Gastroesophageal sphincter (tissue), 4 donors: ENCODE measurements at places on chromosomes 12 and 14. TPM values are rescaled to one million over a fixed set of nuclear protein-coding genes. Genes with fewer than 3 reads are reported as not detected.

Gene ADAMTS20
- not detected for total RNA-seq

GRCh38 chr12:63911341-63911740 is 66.8 kb downstream of the SRGAP1 start:
- ATAC-seq, result no peak

DNA sequence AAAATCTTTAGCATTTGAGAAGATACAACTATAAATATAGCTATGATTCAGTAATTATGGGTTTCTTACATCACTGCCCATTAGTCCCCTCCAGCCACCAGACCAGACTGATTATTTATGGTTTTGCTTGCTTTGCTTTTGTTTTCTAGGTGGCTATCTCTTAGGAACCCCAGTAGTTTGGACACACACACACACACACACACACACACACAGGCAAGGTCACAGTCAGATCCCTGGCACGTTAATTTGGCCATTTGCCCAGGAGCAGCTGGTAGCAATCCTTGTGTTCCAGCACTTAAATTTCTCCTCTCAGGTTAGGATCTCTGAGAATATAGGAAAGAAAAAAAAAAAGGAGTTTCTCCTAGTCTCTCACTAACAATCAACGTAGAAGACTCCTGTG is 90.2 kb upstream of the RESF1 start:
- ATAC-seq, result no peak

Gene RBMS2
- 50.2 TPM for total RNA-seq

GRCh38 chr12:25940886-25941285 is 17.6 kb upstream of the RASSF8 start:
- no peak for ATAC-seq

DNA sequence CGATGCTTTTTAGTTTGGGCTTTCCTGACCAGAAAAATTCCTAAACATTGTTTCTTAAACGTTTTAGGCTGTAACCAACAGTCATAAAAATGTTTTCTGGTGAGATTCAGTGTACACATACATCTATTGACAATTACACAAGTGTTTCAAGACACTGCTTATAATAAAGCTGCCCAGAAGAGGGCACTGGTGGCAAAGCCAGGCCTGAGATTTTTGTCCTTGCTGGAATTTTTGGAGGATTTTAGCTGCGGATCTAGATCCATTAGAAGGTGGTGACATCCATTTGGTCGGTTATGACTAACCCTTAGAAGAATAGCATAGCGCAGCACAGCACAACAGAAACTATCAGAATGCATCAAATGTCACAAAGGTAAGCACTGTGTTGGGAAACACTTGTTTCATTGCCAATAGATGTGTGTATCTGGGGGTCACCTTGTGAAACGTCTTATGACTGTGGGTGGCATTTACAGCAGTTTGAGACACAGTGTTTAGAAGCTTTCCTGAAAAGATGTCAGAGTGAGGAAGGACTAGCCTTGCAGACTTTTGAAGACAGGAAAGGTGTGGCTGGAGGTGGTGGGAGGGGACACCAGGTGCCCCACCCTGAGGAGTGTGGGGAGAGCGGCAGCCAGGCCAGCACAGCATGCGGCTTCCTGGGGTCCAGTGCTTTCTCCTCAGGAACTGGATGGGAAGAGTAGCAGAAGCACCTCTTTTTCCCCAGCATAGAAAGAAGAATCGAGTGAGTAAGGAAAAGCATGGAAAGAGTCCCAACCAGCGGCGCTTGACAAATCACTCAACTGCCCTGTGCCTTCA is 54.7 kb upstream of the FKBP4 start:
- ATAC-seq, result no peak

Gene IFNG-AS1
- total RNA-seq, result not detected

DNA sequence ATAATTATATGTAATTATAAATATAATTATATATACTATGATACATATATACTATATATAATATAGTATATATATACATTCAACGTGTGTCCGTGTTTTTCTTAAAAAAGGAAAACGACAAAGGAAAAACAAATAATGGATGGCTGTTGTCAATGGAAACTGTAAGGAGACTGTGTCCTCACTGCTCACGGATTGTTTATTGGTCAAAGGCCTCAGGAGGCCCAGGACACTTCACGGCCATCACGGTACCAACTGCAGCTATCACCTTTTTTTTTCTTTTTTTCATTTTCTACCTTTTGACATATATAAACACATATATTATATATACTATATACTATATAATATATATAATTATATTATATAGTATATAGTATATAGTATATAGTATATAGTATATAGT is 113.4 kb downstream of the SPTSSA start:
- ATAC-seq, result no peak

- ATAC-seq, result no peak
These were observed 46.8 kb downstream of the RNF34 start for GRCh38 chr12:121446750-121447149.

Gene STAB2
- 0.81 TPM for total RNA-seq

GRCh38 chr14:95663226-95663797 is 22.9 kb upstream of the TCL1B start:
- ATAC-seq, result no peak

DNA sequence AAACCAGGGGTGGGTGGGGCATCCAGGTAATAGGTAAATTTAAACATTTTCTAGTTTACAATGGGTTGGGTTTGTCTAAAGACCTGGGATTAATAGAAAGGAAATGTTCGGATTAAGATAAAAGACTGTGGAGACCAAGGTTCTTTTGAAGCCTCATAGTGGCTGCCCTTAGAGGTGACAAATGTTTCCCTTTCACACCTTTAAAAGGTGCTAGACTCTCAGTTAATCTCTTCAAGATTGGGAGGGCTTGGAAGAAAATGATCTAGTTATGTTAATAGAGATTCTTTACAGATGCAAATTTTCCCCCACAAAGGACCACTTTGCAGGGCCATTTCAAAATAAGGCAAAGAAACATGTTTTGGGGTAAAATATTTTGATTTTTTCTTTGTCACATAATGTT is 39.0 kb downstream of the TMTC2 start:
- ATAC-seq, result no peak

Gene SCARB1
- total RNA-seq, result 11.4 TPM

GRCh38 chr14:70004791-70005190 is 125.6 kb downstream of the SMOC1 start:
- ATAC-seq, result no peak

DNA sequence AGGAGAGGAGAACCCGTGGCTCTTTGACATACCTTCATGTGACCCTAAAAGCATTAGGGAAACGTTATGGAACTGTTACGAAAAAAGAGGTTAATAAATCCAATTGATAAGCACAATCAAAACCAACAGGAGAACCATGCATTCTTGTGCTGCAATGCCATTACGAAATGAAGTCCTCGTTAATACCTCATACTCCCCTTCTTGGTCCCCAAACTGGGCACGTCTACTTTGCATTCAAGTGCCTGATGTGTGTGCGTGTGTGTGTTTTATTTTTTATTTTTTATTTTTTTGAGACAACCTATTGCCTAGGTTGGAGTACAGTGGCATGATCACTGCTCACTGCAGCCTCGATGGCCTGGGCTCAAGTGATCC is 150.0 kb downstream of the ETV6 start:
- ATAC-seq, result no peak

- ATAC-seq, result no peak
These were observed 420.5 kb downstream of the TMEM132D start for GRCh38 chr12:129483111-129483893.

DNA sequence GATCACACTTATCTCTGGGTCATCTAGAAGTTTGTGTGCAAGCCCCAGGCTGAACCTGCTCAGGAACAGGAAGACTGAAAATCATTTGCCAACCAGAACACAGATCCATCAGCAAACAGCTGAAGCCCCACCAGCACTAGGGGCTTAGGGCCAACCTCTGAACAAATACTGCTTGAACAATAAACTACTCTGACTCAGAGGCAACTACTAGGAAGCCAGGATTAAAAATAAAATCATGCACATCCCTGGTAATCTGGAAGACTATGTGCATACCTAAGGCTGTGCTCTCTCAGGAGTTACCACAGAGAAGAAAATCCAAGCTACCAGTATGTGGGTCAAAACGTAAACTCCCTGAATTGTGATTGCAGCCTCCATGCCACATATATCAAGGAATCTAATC is 15.9 kb downstream of the GALNT8 start:
- peak; percentile 71 for ATAC-seq

DNA sequence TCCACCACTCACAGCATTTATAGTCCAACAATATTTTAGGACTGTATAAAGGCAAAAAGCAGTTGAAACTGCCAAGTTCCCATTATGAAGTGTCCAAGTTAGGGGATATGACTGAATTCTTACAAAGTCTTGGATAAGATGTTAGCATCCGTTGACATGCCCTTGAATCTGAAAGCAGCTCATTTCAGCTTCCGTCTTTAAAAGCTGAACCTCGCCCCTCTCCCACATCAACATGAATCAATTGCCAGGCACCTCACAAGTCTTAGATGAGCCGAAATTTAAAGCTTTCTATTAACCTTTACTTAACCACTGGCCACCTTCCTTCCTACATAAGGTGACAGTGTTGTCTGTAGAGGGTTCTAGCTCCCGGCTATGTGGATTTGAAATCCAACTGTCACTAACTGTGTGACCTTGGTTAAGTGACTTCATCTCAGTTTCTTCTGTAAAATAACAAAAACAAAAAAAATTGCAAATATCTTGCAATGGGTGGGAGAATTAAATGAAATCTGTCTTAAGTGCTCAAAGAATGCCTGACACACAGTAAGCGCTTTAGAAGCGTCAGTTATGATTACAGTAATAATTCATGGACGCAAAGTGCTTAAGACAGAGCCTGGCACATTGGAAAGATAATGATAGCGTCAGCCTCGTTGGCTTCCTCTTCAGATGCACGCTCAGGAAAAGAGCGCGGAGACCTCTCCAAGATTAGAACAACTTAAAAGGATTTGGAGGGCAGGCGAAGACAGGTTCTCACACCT is 1.2 kb downstream of the PPP1CC start:
- ATAC-seq, result no peak

GRCh38 chr14:37546621-37547447 is 48.2 kb downstream of the FOXA1 start:
- ATAC-seq, result no peak

Gene VAMP1
- 20.3 TPM for total RNA-seq

Gene ZNF10
- total RNA-seq, result 20.9 TPM

Gene LRRIQ1
- total RNA-seq, result 0.31 TPM

- no peak for ATAC-seq
These were observed 24.3 kb upstream of the RCOR1 start for GRCh38 chr14:102568115-102568614.

Gene FOXG1
- total RNA-seq, result 1.8 TPM

DNA sequence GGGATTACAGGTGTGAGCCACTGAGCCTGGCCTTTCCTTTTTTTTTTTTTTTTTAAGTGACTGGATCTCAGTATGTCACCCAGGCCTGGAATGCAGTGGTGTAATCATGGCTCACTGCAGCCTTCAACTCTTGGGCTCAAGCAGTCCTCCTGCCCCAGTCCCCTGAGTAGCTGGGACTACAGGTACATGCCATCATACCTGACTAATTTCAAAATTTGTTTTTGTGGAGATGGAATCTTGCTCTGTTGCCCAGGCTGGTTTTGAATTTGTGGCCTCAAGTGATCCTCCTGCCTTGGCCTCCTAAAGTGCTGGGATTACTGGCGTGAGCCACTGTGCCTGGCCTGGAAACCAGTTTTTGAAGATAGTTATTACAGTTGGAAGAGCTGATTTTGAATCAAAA is 37.4 kb downstream of the ETNK1 start:
- no peak for ATAC-seq

GRCh38 chr14:105500036-105500725 is 9.1 kb downstream of the TEDC1 start:
- no peak for ATAC-seq

- ATAC-seq, result no peak
These were observed 11.7 kb upstream of the OASL start for GRCh38 chr12:121050725-121051124.

Gene ACOT4
- not detected for total RNA-seq

Gene NRXN3
- total RNA-seq, result 192 TPM

DNA sequence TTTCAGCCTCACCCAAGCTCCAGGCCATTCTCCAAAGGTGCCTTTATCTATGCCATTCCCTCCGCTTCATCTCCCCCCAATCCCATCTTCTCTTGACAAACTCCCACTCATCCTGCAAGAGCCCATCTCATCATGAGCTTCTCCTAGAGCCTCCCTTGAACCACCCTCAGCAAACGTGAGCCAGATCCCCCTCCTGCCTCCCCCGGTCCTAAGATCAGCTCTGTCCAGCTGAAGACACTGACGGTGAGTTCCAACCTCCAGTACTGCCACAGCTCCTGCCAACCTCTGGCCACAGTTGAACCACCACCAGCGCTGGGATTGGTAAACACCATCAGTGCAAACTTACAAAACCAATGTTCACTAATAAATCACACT is 124.6 kb downstream of the BCL11B start:
- no peak for ATAC-seq
